Epithelial cell of prostate (primary cell): ENCODE measurements at places on chromosomes 11 and 22.

DNA sequence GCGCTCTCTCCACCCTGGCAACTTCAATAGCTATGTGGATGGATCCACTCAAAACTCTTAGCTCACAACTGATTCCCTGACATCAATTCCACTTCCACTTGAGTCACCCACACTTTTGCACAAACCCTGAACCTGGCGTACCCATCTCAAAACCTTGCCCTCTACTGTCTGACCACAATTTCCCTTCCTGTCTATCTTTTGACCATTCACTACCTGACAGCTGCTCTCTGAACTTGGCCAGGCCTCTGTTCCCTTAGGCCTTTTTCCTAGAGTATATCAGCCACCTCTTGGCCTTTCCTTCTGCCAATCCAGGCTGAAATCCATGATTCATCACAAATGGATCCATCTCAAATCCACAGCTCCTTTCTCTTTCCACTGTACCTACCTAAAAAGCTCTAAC, 106.0 kb downstream of the RPL27A start:
- no peak for DNase-seq

DNA sequence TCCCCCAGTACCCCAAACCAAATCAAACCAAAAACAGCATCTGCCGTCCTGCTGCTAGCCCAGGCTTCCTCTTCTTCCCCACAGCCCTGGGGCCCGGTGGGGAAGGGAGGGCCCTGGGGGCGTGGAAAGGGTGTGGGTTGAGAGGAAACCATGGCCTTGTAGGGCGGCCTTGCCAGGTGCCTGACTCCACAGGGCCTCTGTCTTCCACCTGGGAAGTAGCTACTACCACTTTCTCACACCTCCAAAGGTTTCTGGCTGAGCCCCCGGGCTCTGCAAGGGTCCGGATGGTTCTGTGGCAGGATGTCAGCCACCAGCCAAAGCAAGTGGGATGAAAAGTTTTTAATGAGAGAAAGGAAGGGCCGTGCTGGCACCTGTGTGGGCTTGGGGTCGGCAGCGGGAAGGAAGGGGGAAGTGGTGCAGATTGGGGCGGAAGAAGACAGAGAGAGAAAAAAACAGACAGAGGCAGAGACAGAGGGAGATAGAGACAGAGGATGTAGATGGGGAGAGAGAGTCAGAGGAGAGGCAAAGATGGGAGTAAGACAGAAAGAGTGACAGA, 10.5 kb downstream of the TPST2 start:
- no peak for DNase-seq

- no peak for DNase-seq
Observed at GRCh38 chr22:36180038-36180880, 19.7 kb upstream of the APOL3 start.

DNA sequence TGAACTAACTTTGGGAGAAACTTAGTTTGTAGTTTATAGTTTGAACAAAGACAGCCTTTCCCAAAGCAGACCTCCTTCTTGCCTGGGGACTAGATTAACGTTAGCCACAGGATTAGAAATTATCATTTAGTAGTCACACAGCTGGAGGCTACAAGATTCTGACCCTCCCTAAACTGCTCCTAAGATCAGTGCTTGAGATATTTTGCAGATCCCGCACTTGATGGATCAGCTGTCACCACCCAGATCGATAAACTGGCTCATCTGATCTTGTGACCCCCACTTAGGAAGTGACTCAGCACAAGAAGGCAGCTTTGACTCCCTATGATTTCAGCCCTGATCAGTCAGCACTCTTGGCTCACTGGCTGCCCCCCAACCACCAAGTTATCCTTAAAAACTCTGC, 1.6 kb downstream of the SLC22A24 start:
- no peak for DNase-seq

GRCh38 chr11:77522215-77522614, 48.3 kb upstream of the PAK1 start:
- DNase-seq = no peak

- no peak for DNase-seq
Observed at GRCh38 chr11:122108192-122108799, 7.7 kb downstream of the BLID start.

- no peak for DNase-seq
Observed at GRCh38 chr11:115493488-115493887, 10.7 kb downstream of the CADM1 start.

- no peak for DNase-seq
Observed at GRCh38 chr11:69210310-69211035, 54.7 kb downstream of the SMIM38 start.

GRCh38 chr11:87083029-87083428, 45.3 kb downstream of the TMEM135 start:
- DNase-seq = no peak

DNA sequence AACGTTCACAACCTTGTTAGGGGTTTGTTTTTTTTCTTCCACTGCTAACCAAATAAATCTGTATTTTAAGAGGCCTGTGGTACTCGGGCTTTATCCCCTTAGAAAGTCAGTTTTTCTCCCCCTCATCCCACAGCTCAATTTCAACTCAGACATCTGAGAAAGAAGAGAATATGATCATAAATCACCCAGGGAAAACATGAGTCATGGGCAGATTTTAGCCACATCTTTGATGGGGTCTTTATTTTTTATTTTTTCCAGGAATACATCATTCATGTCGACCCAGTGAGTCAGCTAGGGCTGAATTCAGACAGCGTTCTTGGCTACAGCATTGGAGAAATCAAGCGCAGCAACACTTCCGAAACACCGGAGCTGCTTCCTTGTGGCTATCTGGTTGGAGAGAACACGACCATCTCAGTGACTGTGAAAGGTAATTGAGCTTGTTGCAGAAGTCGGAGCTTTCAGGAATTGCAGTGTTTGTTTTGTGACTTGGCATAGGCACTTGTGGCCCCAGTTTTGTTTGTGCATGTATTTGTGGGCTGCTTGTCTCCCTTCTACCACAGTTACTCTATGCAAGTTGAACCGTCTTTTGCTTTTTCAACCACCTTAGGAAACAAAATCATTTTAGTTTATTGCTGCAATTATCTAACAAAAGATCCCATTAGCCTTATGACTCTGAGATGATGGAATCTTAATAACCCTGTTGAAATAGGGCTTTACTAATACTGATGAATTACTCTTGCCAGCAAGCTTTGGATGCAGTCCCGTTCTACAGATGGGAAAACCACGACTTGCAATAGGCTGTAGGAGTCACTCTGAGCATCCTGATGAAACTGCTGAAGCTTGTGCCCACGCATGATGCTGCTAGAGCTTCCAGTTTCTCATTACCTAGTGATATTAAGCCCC, 62.7 kb downstream of the DBX1 start:
- no peak for DNase-seq

DNA sequence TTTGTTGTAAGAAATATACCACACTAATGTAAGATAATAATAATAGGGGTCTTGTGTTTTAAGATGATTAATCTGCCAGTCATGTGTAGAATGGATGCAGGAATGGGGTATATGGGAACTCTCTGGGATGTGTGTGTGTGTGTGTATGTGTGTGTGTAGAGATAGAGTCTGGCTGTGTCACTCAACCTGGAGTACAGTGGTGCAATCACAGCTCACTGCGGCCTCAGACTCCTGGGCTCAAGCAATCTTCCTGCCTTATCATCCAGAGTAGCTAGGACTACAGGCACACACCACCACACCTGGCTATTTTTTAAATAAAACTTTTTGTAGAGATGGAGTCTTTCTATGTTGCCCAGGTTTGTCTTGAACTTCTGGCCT, 11.5 kb upstream of the PANX1 start:
- DNase-seq = no peak

GRCh38 chr11:64772303-64773018, 5.9 kb downstream of the SF1 start:
- no peak for DNase-seq

- DNase-seq = no peak
Observed at GRCh38 chr22:38955250-38955905, 2.0 kb upstream of the APOBEC3A start.

GRCh38 chr11:94938095-94939055, 35.0 kb downstream of the CWC15 start:
- no peak for DNase-seq

- no peak for DNase-seq
Observed at GRCh38 chr11:128621601-128622501, 34.5 kb upstream of the ETS1 start.

DNA sequence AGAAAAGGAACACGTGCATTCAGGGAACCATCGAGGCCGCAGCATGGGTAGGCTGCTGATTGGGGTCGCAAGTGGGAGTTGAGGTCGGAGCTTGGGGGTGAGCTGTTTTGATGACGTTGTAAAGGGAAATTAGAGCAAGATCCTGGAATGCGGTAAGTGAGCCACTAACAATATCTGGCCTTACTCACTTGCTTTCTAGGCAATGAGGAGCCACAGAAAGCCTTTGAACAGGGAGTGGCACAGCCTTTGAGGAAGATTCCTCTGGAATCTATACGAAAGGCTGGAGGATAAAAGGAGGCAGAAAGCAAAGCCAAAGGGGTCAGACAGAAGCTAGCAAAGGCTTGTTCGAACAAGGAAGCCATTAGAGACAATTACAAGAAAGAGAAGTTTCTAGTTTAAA, 197.5 kb downstream of the LARGE1 start:
- DNase-seq = no peak

- DNase-seq = peak; percentile 34
Observed at GRCh38 chr11:9280655-9281301, 15.6 kb upstream of the DENND5A start.

GRCh38 chr11:109236188-109236587, 185.8 kb upstream of the C11orf87 start:
- DNase-seq = no peak

GRCh38 chr11:2579315-2580060, 120.3 kb downstream of the KCNQ1OT1 start:
- DNase-seq = no peak

- no peak for DNase-seq
Observed at GRCh38 chr11:12499071-12499470, 121.7 kb downstream of the PARVA start.

- DNase-seq = no peak
Observed at GRCh38 chr22:40041366-40042137, 46.8 kb downstream of the FAM83F start.

DNA sequence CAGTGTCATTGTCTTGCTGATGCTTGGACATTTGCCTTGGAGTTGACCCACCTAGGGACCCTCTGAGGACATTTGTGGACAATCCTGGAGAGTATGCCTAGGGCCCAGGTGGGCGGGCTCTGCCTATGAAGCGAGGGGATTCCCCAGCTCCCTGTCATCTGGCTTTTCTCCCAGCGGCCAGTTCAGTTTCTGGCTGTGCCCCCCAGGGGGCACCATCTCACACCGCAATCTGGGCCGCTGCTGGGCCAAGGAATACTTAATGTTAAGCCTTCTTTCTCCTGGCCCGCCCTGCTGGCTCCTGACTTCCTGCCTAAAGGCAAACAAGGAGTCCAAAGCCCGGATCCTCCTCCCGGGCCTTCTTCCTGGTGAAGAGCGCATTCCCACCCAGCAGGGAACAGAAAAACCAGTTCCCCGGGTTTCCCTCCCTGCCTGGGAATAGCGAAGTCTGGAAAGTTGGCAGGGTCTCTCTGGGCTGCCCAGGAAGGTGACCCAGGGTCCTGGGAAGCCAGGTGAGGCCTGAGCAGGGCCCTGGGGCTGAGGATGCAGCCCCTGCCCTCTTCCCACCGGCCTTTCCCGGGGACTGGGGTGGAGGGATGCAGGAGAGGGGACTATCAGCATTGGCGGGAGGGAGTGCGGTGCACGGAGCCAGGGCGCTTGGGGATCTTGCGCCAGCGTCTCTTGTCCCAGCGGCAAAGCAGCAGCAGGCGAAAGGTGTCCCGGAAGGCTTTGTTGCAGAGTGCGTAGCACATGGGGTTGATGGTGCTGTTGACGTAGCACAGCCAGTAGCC, 11.9 kb downstream of the CHRM1 start:
- DNase-seq = no peak

DNA sequence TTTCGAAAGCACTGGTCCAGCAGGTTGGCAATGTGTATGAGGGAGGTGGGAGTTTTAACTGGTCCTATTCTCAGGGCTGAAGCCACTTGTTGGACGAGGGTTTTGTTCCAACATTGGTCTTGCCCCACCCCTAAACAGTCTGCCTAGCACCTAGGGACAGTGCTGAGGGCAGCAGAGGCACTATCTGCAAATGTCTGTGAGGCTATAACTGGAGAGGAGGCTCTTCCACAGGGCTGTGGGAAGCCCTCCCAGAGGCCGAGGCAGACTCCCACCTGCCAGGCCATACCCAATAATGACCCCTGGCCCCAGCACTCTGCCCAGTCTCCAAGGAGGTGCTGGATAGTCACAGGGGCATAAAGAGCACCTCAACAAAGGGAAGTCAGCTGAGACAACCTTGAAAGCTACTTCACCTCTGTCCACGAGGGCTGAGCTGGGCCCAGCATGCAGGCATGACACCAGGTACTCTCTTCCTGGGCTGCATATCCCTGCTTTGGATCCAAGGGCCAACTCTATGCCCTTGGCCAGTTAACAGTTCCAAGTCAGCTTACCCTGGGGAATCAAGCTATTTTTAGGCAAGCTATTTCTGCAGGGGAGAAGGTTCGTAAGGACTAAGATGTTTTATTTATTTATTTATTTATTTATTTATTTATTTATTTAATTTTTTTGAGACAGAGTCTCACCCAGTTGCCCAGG, 40.2 kb upstream of the SLC25A1 start:
- no peak for DNase-seq

DNA sequence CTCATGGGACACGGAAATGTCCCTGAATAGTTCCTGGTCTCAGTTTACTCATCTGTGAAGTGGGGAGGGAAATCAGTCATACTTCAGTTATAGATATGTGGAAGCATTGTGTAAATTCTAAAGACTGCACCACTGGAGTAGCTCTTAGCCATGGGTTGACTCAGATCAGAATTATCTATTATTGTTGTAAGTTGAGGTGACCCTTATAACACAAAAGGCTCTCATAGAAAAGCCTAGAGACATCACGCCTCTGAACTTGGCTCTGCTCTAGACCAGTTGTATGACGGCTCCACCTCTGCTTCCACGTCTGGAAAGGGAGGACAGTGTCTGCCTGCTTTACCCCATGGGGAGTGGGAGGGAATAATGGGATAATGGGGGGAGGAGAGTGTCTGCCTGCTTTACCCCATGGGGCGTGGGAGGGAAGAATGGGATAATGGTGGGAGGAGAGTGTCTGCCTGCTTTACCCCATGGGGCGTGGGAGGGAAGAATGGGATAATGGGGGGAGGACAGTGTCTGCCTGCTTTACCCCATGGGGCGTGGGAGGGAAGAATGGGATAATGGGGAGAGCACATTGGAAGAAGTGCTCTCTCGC, 98.2 kb downstream of the AMOTL1 start:
- DNase-seq = no peak

GRCh38 chr22:45268167-45268957, 16.4 kb upstream of the UPK3A start:
- no peak for DNase-seq

GRCh38 chr11:114496915-114497314, 57.6 kb downstream of the REXO2 start:
- no peak for DNase-seq

GRCh38 chr11:116078101-116078591, 573.9 kb upstream of the CADM1 start:
- DNase-seq = no peak

GRCh38 chr11:123392431-123392830, 37.6 kb upstream of the GRAMD1B start:
- DNase-seq = no peak

GRCh38 chr11:84297570-84297969, 1011.4 kb upstream of the CCDC90B start:
- no peak for DNase-seq

GRCh38 chr22:39997939-39998726, 3.4 kb downstream of the FAM83F start:
- no peak for DNase-seq

- DNase-seq = peak; percentile 87
Observed at GRCh38 chr22:46754110-46754799, 8.2 kb upstream of the TBC1D22A start.

- no peak for DNase-seq
Observed at GRCh38 chr11:134270250-134270714, 5.9 kb upstream of the GLB1L3 start.
